ENCODE measurements at places on chromosomes 5 and 9. TPM values are rescaled to one million over a fixed set of nuclear protein-coding genes. Genes with fewer than 3 reads are reported as not detected.
A peak's percentile ranks its signal among the peaks of the same experiment; 100 is the strongest.

RAI14 gene
- total RNA-seq: 95.8 TPM

GNG10 gene
- 62.1 TPM for total RNA-seq

DPYSL3 gene
- total RNA-seq: 455 TPM

LOX gene
- total RNA-seq: 1.8 TPM

UGT3A2 gene
- 27.0 TPM for total RNA-seq

DAPK1 gene
- 109 TPM for total RNA-seq

C8G gene
- not detected for total RNA-seq

LAMC3 gene
- total RNA-seq: 19.2 TPM

CNTFR gene
- total RNA-seq: 1.9 TPM

GRCh38 chr9:96122751-96123150 is 179.2 kb downstream of the HSD17B3 start:
- no peak overlapping the region for H3K27ac ChIP-seq
- H3K4me3 ChIP-seq: no peak overlapping the region
- DNase-seq: no peak
- H3K4me1 ChIP-seq: peaks cover 18% of the 10 kb centered on the region

DNA sequence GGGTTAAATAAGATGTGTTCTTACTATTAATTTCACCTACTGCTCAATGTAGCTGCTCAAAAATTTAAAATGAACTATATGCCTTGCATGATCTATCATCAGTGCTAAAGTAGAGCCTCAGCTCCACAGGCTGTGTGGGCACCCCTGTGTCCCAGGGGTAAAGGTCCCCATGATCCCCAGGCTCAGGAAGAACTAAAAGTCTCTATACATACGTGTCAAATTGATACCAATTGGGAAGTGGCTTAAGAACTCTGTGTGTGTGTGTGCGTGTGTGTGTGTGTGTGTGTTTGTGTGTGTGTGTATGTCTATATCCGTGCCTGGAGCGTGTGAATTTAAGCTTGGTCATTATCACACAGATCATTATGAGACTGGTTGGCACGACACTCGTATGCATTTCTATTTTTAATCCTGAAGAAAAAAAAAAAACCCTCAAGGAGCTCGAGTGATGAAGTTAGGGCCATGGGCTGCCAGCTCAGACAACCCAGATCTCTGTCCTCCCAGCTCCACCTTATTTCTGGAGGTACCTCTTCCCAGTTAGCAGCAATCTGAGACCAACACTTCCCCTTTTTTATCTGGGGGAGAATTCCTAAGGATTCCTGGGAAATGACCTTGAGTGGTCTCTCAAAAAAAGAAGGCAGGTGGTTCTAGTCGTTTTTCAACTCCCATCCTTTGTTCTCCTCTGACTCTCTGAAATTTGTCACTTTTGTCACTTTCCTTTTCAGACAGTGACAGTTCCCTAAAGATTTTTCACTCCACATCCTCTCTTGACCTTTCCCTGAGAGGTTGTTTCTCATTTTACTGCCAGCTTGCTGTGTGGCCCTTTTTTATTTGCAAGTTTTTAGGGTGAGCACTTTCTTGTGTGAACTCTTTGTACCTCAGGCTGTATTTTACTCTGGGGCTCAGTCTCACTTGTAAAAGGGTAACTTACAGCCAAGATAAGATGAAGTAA is 45.7 kb upstream of the CTXN3 start:
- H3K36me3 ChIP-seq: no peaks in the 10 kb centered on the region
- no peak overlapping the region for H3K4me3 ChIP-seq
- DNase-seq: no peak
- peaks cover 9% of the 10 kb centered on the region for H3K4me1 ChIP-seq
- no peaks in the 10 kb centered on the region for H3K27me3 ChIP-seq
- peak overlapping the region; percentile 12 for H3K27ac ChIP-seq

DNA sequence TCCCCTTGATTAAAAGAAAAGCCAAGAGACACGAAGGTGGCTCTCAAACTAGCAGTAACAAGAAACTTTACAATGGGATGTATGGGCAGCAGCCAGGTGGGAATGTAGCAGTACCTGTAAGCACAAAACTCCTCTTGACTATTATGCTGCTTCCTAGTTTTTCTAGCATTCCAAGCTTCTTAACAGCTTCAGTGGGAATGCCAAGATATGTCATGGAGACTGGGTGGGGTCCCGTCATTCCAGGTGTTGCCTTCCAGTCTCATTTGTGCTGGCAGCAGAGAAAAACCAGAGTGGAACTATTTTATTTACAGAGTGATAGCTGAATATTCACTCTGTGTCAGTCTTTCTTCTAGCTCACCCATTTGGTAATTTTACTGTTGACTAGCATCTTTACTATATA is 236.6 kb downstream of the ARL15 start:
- H3K4me3 ChIP-seq: no peak overlapping the region
- no peaks in the 10 kb centered on the region for H3K36me3 ChIP-seq
- no peaks in the 10 kb centered on the region for H3K27me3 ChIP-seq
- peak overlapping the region; percentile 40 for H3K27ac ChIP-seq
- DNase-seq: peak; percentile 44

- peaks cover 54% of the 10 kb centered on the region for H3K4me1 ChIP-seq
- no peak for DNase-seq
- H3K36me3 ChIP-seq: peaks cover 20% of the 10 kb centered on the region
- no peaks in the 10 kb centered on the region for H3K27me3 ChIP-seq
Observed at GRCh38 chr5:116542619-116543018, 32.0 kb downstream of the SEMA6A start.

GRCh38 chr9:110371411-110372007 is 33.8 kb upstream of the TXNDC8 start:
- no peaks in the 10 kb centered on the region for H3K36me3 ChIP-seq
- DNase-seq: no peak
- no peaks in the 10 kb centered on the region for H3K4me1 ChIP-seq
- H3K4me3 ChIP-seq: no peak overlapping the region
- no peak overlapping the region for H3K27ac ChIP-seq

GRCh38 chr5:43193181-43193893 is 1.3 kb downstream of the NIM1K start:
- peak; percentile 75 for DNase-seq
- no peaks in the 10 kb centered on the region for H3K36me3 ChIP-seq
- no peak overlapping the region for H3K27ac ChIP-seq
- peak overlapping the region; percentile 60 for H3K4me3 ChIP-seq

DNA sequence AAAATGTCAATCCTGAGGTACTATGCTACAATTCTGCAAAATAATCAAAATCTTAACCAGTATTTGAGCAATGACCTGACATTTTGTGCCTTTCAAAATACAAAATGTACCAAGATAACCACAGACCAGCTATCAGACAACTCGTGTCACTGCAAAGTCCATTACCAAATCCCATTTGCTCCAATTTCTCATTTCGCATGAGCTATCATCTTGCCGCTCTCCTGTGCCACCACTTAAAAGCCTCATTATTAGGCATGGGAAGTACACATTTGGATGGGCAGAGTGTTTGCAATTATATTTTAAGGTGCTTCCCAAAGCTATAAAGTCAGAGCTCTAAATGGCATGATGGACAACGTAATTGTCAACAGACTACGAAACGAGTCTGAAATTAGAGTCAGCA is 205.2 kb downstream of the AGTPBP1 start:
- H3K27me3 ChIP-seq: no peaks in the 10 kb centered on the region
- H3K4me3 ChIP-seq: no peak overlapping the region
- no peak for DNase-seq
- H3K27ac ChIP-seq: no peak overlapping the region

DNA sequence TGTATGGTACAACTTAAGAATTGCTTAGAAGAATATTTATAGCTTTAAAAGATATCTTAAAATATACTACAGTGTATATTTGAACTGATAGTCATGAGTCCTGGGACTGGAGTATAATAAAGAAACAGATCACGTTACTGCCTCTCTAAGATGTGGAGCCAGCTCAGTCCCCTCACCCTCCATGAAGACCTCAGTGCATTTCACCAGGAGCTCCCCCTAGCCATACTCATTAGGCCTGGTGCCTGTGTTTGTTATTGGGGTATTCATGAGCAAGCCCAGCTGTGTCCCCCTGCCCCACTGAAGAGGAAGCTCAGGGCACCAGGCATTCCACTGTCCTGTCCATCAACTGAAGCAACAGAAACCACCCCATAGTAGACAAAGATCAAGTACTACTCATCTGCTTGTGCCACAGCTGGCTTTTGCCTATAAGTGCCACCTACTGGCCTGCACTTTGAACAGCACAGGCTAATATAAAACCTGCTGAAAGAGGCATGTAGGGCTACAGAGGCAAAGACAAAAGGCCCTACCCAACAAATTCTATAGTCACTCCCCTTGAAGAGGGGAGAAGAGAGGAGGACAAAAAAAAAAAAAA is 850.2 kb upstream of the NUDT12 start:
- H3K27me3 ChIP-seq: no peaks in the 10 kb centered on the region
- no peak overlapping the region for H3K27ac ChIP-seq
- peaks cover 8% of the 10 kb centered on the region for H3K4me1 ChIP-seq
- peak; percentile 77 for DNase-seq

DNA sequence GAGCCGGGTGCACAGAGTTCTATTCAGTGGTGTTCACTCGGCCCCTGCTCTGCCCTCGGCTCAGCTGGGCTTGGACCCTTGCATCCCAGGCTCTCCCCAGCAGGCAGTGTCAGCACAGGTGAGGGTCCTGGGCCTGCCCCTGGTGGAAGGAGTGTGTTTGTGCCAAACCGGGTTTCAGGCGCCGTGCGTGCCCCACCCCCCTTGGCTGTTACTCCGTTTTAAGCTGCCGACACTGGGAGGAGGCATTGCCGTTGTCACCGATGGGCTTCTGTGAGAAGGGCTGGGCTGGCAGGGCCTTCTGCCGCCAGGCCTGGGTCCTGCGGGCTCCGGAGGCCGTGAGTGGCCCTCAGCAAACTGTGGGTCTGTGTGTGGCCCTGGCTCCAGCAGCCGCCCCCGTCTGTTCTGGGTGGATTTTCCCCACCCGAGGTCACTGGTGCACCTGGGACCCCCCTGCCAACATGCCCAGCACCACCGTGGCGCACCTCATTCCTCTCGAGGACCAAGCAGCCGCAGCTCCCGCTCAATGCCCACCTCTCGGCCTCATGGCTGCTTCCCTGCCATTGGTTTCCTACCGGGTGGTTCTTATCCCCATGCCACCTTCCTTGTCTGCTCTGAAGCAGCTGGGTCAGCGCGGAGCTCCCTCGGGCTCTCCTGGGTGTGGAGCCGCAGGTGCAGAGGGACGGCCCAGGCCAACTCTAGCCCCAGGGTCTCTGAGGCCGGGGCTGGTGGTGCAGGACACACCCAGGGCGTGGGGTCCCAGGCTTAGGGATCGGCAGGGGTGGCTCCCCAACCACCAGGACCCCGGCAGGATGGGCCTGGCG is 44.3 kb upstream of the EXOC3 start:
- DNase-seq: peak; percentile 60
- peak overlapping the region; percentile 14 for H3K27ac ChIP-seq
- no peaks in the 10 kb centered on the region for H3K36me3 ChIP-seq
- no peaks in the 10 kb centered on the region for H3K27me3 ChIP-seq
- peaks cover 6% of the 10 kb centered on the region for H3K4me1 ChIP-seq

DNA sequence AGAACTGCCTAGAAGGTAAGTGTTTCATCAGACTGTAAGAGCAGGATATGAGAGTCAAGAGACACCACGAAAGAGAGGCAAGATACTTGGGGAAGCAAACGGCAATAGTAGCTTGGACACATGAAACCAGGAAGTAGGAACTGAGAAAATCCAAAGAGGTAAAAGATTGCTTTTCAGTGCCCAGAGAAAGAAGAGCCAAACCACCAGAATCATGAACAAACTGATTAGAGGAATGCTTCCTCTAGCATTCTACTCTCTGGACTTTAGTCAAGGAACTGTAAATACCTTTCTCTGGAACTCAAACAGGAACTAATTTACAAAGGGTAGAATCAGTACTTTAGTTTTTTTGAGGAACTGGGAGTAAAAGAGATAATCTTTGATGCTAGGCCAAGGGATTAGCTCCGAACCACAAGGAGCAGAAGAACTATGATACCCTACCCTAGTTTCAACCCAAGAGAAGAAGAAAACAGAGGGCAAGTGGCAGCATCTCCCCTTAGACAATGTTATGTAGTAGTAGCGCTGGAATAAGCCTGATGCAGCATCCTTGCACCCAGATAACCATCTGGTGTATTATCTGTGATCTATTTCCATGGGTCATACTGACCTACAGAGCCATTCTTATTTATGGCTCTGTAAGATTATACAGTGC is 41.3 kb downstream of the EFCAB9 start:
- H3K36me3 ChIP-seq: peaks cover 7% of the 10 kb centered on the region
- no peaks in the 10 kb centered on the region for H3K27me3 ChIP-seq
- H3K27ac ChIP-seq: no peak overlapping the region
- DNase-seq: no peak

GRCh38 chr5:137036640-137037039 is 462.5 kb downstream of the SPOCK1 start:
- peak overlapping the region; percentile 7 for H3K27ac ChIP-seq
- H3K4me1 ChIP-seq: peaks cover 31% of the 10 kb centered on the region
- no peaks in the 10 kb centered on the region for H3K27me3 ChIP-seq

DNA sequence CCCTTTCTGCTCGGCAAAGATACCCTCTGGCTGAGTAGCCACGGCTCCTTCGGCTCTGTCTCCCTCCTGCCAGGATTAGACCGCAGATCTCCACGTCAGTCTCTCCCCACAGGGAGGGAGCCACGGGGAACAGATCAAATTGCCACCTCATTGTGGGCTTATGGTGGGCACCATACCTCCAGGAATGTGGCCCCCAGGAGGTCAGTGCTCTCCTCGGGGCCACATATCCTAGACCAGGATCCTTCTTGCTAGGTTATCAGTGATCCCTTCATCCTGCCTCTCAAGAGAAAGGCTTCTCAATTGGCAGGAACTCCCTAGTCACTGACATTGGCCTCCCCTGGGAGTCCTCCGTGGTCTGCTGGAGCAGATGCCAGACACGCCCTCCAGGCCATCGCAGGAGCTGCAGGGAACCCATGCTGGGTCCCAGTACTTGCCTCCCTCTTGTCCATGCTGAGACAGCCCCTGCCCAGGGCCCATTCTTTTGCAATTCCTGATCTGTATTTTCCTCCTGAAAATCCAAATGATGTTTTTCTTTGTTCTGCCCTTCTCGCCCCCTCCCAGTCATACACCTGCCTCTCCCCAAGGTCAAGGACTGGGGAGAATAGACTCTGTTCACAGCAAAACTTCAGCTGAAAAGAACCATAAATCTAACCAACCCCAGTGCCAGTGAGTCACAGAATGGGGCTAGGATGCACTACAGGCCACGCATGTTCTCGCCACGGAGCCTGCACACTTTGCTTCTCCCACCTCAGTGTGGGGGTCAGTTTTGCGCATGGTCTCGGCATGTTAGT is 31.6 kb upstream of the ENHO start:
- peaks cover 20% of the 10 kb centered on the region for H3K4me1 ChIP-seq
- H3K27ac ChIP-seq: no peak overlapping the region
- H3K36me3 ChIP-seq: no peaks in the 10 kb centered on the region
- no peaks in the 10 kb centered on the region for H3K27me3 ChIP-seq
- no peak for DNase-seq

All from GM23338 (cell line).